ENCODE measurements at places on chromosomes 3 and 15.

DNA sequence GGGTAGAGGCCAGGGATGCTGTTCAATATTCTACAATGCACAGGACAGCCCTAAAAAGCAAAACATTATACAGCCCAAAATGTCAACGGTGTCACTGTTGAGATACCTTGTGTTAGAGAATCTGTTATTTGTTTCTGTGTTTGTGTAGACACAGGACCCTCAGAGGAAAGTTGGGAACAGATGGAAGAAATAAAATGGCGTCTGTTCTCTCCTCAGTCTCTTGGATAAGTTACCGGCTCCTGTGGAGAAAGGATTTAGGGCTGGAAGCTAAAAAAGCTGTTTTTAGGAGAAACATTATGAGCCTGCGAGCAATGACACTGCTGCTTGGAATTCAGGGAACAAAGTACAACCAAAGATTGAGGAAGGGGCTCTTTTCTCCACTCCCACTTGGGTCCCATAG is 688.6 kb upstream of the ZNF385D start:
- no peak for DNase-seq

- no peak for DNase-seq
Observed at GRCh38 chr3:39750712-39751111, 58.7 kb upstream of the MYRIP start.

GRCh38 chr3:39052583-39052982 is 767 bp downstream of the WDR48 start:
- DNase-seq: no peak

GRCh38 chr3:11238880-11239279 is 33.3 kb upstream of the ATG7 start:
- DNase-seq: peak; percentile 95

DNA sequence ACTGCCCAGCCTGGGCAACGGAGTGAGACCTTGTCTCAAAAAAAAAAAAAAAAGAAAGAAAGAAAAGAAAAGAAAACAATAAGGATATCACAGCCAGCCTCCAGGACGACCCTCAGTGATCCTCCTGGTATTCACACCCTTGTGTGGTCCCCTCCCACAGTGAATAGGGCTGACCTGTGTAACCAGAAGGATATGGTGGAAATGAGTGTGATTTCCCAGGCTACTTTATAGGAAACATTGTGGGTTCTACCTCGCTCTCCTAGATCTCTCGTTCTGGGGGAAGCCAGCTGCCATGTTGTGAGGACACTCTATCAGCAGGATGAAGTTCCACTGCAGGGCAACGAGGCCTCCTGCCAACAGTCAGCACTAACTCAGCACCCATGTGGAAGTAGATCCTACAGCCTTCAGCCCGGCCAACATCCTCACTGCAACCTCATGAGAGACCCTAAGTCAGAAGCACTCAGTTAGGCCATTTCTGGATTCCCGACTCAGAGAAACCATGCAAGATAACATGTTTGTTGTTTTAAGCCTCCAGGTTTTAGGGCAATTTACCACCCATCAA is 11.1 kb downstream of the RFTN1 start:
- no peak for DNase-seq

- DNase-seq: no peak
Observed at GRCh38 chr15:65209701-65210643, 1.3 kb downstream of the CILP start.

DNA sequence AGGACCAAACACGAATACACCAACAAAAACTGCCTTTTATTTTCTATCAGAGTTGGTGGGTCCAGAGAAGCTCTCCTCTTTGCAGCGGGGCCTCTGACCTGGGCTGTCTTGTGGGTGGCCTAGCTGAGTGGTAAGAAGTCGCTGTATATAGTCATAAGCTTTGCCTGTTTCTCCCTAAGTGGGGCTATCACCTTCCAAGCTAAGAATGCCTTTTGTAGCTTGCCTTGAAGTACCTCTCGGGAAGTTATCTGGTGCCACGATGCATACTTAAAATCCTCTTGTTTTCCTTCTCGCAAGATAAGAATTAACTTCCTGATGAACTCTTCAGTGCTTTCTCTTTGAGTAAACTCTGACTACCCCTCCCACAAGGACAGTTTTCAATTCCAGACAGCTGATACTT is 178.8 kb downstream of the SYNPR start:
- DNase-seq: no peak

DNA sequence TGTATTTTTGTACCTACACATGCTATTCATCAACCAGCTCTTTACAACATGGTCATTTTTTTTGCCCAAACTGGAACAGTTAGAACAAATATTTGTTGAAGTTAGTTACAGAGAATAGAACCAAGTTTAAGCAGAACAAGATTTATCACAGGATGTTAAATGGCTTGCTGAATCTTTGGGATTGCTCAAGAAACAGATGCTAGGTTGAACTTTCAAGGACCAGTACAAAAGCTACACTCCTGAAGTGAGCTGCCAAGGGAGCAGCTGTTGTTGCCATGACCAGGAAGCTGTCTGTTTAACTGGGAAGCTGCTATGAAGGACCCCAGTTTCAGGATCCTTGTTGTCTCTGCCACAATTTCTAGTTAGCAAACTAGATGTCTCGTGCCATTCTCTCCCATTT is 53.7 kb downstream of the ZIC1 start:
- no peak for DNase-seq

DNA sequence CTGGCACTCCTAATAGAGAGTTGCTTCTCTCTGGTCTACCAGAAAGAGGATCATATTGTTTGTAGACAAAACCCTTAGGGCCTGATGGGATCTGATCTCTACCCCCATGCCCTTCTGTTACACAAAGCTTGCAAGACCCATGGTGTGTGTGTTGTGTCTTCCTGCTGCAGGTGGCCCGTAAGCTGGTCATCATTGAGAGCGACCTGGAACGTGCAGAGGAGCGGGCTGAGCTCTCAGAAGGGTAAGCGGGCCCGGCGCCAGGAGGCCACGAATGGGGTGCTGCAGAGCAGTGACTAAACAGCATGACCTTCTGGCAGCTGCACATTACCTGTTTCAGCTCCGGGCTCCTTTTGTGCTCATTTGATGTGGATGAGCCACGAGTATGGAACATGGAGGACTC is 18.2 kb downstream of the TPM1 start:
- DNase-seq: no peak

DNA sequence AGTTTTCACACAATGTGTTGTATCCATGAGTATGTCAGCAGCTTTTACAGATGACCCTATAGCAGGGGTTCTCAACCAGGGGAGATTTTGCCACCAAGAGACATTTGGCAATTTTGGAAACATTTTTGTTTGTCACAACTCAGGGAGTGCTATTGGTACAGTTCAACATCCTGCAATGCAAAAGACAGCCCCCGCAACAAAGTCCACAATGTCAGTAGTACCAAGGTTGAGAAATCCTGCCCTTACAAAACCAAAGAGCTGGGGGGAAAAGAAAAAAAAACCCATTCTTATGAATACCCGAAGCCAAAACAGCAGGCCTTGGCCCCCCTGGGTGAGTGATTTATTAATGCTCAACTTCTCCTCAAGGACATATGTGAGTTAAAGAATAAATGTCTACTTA is 99.1 kb downstream of the LARS2 start:
- DNase-seq: no peak

GRCh38 chr15:79089331-79089889 is 1.2 kb downstream of the RASGRF1 start:
- no peak for DNase-seq

DNA sequence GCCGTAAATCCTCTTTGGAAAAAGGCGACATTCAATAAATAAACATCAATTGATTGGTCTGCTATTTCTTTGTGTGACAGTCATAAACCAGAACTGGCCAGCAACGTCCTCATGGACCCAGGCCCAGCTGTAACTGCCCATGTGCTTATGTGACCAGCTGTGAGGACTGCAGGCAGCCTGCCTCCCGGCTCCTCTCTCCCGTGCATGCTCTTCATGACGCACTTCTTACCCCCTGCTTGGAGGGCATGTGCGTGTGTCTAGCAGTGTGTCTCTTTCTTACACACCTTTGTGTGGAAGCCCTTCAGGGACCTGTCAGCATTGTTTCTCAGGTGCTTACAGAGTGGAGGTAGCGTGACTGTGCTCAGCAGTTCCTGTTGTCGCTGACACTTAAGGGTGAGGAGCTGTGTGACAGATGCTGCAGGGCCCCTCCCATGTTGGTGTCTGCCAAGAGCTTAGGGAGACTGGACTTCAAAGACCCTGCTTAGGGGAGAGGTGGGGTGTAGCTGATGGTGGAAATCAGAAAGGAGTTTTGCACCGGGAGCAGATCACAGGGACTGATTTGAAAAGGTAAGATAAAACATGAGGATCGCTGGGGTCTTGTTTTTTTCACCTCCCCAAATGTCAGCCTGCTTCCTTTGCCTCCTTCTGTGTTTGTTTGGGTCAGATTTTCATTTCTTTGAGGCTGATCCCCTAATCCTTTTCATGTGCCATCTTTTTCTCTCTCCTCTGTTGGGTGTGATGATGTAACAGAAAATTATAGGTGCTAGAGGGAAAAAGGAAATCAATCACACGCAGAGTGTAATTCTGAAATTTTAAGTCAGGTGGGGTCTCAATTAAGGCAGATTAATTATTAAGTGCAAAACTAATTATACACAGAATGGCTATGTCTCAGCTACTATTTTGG is 2.1 kb downstream of the PODXL2 start:
- DNase-seq: no peak
